H9 (cell line): ENCODE measurements at places on chromosomes 7 and 10.

- no peak for DNase-seq
These were observed 14.6 kb upstream of the KIFBP start for GRCh38 chr10:68973975-68974374.

DNA sequence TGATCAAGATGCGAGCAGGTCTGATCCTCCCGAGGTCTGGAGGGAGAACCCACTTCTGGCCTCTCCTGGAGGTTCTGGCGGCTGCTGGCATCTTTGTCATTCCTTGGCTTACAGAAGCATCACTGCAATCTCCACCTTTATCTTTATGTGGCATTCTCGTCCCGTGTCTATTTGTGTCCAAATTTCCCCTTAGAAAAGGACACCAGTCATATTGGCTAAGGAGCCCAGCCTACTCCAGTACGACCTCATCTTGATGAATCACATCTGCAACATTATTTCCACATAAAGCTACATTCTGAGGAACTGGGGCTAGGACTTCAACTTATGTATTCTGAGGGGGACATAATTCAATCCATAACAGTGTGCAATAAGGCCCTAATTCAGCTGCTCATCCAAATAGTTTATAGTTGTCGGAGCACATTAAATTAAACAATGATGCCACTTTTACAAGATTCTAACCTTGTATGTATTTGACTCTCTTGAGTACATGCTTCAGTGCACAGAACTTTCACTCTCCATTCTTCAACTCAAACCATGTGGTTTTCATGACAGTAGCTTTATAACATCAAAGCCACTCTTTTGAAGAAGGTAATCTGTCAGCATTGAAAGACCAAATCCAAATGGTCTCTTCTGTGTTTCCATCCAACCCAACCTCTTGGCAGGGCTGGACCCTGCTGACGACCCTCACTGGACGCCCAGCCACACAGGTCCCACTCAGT lies 86.2 kb upstream of the DDC start:
- no peak for DNase-seq

- DNase-seq, result no peak
These were observed 12.7 kb downstream of the ABCA13 start for GRCh38 chr7:48183965-48184364.

GRCh38 chr7:144659211-144659610 lies 176.6 kb downstream of the TPK1 start:
- DNase-seq, result no peak

- DNase-seq, result peak; percentile 47
These were observed 326.4 kb downstream of the KCNMA1 start for GRCh38 chr10:77311186-77311585.

DNA sequence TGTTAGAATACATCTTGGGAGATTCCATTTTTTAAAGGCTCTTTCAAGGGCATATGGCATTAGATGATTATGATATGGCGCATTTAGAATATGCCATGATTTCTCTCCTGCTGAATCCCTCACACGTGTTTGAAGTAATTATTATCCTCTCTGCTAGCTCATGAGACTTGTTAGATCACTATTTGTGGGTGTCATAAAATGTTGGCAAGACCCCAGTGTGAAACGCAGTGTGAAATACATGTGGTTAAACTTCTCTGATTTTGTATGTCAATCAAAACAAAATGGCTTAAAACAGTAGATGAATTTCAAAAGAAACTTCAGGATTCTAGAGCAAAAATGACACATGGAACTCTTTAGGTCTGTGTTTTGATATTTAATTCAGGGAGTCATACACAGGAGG lies 560.8 kb downstream of the AUTS2 start:
- no peak for DNase-seq

GRCh38 chr10:103062854-103063590 lies 130.1 kb downstream of the NT5C2 start:
- no peak for DNase-seq

GRCh38 chr7:140752533-140752932 lies 56.0 kb downstream of the NDUFB2 start:
- no peak for DNase-seq

- no peak for DNase-seq
These were observed 280.4 kb downstream of the KCNMA1 start for GRCh38 chr10:77357185-77357584.

GRCh38 chr10:28326516-28327490 lies 23.9 kb upstream of the MPP7 start:
- peak; percentile 36 for DNase-seq

- DNase-seq, result peak; percentile 87
These were observed at the start of gene DKK1 for GRCh38 chr10:52313933-52314821. Gene DKK1 (plus strand): TSS chr10:52314281. CDS start chr10:52314435, 154 bp downstream.

GRCh38 chr7:129161524-129162225 lies 17.2 kb downstream of the TSPAN33 start:
- DNase-seq, result no peak

DNA sequence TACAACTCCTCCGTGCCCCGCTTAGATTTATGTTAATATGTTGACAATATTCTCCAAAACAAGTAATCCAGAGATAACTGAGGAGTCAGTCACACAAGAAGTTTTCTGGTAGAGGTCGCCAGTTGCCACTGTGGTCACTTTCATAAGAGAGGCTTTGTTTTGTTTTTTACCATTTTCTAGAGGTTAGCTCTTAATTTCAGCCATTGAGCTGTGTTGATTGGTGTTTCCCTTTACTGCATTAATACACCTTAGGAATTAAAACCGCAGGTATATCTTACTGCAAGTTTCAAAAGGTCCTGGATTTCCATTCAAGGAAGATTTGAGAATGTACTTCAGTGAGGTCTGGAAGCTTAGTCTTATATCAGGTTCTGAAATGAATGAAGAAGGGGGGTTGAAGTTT lies 3.5 kb downstream of the BMI1 start:
- DNase-seq, result no peak

- DNase-seq, result no peak
These were observed 144.9 kb downstream of the ELAPOR2 start for GRCh38 chr7:86914551-86914950.

- DNase-seq, result no peak
These were observed 484.7 kb upstream of the SORCS1 start for GRCh38 chr10:107649249-107649648.

DNA sequence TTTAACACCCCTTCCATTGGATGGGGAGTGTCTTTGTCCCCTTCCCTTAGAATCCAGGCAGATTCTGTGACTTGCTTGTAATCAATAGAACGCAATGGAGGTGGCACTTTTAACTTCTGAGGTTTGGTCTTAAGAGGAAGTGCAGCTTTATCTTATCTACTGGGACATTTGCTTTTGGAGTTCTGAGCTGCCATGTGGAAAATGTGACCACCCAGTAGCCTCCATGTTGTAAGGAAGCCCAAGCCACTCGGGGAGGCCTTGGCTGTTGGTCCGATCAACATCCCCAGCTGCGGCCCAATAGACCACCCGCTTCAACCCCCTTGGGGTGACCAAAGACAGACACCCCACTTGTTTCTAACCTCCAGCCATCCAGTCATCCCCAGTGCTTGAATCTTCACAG lies 86.3 kb upstream of the FAM171A1 start:
- no peak for DNase-seq

- DNase-seq, result no peak
These were observed 5.0 kb downstream of the CALD1 start for GRCh38 chr7:134784251-134785049.
